ENCODE measurements at places on chromosomes 16 and 17.

DNA sequence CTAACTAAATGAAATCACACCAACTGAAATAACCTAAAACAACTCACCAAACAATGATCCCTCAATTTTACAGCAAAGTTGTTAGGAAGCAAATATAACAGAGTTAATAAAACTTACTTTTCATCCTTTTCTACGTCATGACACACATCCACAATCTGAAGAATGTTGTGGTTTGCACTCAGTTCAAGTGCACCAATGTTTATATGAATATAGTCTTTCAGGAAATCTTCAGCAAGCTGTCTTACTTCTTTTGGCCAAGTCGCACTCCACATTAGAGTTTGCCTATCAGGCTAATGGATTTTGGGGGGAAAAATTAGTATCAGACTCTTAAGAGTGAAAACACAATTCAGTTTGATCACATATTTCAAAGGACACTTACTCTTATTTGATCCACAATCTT lies 3.3 kb downstream of the DDX5 start:
- no peak for DNase-seq

DNA sequence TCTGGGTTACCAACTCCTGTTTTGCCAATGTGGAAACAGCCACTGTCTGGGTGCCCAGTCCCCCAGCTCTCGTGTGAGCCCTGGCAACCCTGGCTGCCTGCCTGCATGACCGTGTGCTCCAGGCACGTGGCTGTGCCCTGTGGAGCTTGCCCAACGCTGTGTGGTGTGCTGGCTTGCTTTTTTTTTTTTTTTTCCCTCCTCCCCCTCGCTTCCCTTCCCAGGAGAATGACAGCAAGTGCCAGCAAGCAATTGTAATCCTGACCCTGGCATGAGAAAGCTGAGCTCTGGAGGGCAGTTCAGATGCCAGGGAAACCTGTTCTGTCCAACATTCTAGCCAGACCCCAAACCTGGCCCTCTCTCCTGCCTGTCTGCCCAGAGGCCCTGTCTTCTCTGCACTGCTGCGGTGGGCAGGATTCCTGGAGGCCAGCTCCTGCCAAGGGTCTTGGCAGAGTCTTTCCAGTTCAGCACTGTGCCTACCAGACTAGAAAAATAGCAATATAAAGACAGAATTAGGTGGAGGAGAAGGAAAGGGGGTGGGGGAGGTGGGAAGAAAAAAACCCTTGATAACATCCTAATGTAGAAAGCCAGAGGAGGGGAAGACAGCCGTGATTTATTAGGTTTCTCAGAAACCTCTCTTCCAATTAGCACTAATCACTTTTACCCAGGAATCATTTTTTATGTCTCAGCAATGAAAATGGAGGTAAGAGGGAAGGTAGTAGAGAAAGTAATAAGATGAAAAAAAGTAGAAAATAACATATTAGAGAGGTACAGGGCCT lies 9.0 kb downstream of the HLF start:
- DNase-seq = peak; percentile 98

- no peak for DNase-seq
These were observed 50.0 kb downstream of the SOCS1 start for GRCh38 chr16:11205754-11206581.

DNA sequence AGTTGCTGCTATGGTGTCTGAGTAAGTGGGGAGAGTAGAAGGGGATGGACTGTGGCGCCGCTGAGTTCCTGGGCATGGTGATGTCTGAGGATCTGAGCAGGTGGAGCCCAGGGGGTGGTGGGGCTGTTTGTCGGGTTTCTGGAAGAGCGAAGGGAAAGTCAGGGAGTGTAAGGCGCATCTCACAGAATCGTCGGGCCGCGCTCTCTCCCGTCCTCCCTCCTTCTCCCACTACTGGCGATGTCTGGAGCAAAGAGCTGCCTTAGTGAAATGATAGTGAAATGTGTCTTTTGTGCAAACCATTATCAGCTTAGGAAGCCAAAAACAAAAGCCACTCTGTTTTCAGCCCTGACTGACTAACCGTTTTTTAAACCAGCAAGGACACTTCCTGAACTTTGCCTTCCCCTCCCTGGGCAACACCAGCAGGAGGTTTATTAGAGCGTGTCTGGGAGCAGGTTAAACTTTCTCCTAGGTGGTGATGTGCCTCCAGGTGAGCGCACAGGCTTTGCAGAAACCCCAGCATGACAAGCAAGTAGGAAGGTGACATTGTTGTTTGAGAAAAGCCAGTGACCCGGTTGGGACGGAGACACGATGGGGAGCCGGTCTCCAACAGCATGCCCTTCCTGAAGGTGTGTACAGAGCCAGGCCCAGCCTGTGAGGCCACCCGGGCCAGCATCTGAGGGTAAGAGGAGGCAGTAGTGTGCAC lies 49.1 kb downstream of the RAB11FIP3 start:
- no peak for DNase-seq

DNA sequence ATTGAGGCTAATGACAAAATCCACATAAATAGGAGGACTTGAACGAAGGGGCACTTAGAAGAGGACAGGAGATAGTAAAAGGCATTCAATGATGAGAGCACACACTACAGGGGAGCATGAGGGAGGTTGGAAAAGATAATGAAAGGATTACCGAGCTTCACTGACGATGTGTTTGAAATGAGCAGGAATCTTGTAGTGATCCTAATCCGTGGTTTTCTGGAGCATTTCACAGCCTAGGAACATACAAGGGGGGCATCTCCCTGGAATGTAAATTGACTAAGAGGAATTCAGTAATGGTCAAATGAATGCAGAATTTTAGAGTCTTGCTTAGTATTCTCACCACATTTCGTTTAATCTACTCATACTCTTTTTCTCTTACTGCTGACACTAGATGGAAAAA lies 5.2 kb downstream of the ATMIN start:
- DNase-seq = no peak

DNA sequence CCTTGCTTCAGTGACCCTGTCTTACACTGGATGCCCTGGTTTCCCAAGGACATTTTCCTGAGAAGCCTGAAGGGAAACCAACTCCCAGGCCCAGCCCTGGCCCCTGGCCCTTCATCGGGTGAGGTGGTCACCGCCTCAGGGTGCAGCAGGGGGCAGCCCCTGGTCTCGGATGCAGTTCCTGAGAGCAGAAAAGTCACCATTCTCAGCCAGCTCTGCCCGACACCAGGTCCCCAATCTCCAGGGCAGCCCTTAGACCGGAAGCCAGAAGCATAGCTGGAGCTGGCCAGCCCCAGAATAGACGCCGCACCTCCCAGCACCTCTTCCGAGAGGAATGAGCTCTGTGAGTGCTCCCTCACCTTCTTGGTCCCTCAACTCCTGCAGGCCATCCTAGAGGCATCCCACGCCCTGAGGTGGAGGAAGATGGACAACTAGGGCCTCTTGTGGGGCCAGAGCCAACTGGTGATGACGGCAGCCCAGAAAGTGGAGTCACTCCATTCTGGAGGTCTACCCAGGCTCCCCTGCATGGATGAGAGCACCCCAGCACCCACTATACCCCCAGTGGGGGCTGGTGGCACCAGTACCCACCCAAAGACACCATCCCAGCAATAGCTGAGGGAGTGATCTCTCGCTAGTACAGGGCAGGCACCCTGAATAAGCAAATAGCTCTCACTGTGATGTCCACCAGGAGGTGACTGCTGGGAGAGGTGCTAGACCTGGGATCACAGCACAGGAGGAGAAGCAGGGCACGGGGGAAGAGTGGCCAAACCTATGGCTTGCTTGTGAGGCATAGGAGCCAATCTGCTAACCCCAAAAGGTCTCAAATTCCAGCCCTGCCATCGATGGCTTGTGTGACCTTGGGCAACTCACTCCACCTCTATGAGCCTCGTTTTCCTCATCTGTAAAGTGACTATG lies 56.2 kb downstream of the TK2 start:
- DNase-seq = no peak

- no peak for DNase-seq
These were observed 2.2 kb upstream of the NF1 start for GRCh38 chr17:31092475-31093064.

DNA sequence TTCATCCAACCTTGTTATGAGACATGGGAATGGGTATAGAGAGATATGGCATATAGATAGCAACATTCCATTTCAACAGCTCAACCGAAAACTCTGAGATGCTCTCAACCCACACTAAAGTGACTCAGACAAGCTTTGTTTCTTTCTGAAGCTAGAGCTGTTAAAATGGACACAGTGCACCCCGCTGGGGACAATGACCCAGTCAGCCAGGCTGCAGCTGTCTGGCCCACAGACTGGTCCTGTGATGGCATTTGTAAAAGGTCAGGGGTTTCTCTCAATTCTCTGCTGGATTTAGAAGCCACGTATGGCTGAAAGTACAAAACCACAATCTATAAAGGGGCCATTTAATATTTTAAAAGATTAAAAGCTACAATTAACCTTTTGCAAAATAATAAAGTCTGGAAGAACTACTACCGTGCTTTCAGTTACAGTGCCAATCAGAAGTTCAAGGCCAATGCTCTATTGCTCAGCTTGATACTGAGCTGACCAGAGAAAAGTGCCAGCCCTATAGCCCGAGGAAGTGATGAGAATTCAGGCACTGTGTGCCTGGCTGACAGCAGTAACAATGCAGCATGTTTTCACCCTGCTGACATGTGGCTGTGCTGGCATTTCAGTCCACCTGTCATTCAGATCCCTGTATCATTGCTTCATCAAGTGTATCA lies 60.2 kb downstream of the TEX2 start:
- no peak for DNase-seq

DNA sequence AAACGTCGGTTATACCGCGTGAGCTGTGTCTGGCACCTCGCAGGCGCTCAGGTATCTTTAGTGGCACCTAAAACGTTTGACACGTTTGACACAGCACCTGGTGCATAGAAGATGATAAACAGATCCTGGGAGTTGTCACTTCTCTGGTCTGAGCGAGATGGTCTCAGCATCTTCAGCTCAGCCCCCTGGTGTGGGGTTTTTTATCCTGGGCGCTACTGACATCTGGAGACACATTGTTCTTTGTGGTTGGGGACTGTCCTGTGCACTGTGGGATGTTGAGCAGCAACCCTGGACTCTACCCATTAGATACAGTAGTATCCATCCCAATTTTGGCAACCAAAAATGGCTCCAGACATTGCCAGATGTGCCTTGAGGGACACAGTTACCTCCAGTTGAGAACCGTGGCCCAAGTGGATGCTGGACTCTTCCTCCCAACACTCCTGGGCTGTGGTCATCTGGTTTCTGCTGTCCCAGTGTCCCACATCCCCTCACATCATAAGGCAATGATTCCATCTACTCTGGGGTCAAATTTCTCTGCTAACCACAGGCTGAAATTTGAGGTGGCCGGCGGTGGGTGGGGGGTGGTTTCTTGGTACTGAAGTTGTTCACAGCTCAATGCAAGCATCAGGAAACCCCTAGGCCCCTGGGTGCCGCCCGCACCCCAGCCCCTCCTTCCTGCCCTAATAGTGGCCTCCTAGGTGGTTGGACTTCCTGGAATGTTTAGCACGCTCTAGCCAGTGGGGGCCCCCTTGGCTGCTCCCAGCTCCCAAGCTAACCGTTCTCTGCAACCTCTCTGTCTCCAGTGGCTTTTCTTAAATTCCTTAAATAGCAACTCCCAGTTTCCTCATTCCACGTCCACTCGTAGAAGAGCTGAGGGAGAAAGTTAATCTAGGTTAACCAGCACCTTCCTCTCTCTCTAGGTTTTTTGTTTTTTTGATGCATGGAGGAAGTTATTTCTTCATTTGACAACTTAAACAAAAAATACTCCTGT lies 124.8 kb downstream of the ABCC1 start:
- no peak for DNase-seq

DNA sequence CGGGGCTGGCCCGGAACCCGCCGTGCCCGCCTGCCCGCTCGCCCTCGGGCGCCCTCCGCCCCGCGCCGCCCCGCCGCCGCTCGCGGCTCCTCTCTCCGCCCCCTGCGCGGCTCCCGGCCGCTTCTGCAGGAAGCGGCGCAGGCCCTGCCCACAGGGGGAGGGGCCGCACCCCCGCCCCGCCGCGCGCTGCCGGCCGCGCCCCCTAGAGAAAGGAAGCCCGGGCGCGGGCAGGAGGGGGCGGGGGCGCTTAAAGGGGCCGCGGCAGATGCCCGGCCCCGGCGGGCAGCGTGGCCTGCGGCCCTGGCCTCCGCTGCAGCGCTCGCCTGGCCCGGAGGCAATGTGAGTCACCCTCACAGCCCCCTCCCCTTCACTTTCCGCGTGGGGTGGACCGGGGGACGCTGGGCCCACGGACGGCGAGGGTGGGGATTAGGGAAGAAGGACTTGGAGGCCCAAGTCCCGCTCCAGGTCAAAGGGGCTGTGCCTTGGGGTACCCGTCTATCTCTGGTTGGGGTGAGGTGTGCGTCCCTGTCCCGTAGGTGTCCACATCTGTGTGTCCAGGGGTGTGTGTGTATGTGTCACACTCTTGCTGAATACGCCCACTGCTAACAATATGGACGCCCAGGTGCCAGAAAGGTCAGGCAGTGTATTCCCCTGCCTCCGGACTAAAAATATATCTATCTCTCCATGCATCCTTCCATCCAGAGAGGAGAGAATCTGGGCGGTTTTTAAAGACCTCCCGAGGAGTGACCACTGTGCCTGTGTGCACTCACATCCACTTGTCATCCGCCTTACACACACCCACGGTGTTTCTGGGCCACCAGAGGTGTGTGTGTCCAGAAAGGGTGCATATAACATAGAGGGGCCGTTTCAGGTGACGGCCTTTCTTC lies at the start of gene GIT1:
Gene GIT1, minus strand, starts transcription at position 125 of the 887 bp plus-strand sequence. CDS start 270 bp downstream, outside the sequence.
- no peak for DNase-seq

- DNase-seq = no peak
These were observed 1494.7 kb downstream of the CDH8 start for GRCh38 chr16:60541535-60541934.

DNA sequence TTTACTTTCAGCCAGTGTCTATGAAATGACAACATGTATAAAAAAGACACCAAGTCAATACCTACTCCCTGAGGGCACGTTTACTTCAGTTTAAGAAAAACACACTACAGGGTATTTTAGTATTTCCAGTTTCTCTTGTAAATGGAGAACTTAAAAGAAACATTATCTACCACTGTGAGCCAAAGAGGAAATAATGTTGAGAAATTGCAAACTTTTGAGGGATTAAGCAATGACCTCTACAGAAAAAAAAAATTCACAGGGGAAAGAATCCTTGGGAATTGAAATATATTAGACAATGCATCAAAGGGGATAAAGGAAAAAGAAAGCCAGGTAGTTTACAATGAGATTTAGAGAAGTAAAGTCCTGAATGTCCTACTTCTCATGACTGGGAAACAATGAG lies 126.0 kb downstream of the KCNJ2 start:
- DNase-seq = no peak

DNA sequence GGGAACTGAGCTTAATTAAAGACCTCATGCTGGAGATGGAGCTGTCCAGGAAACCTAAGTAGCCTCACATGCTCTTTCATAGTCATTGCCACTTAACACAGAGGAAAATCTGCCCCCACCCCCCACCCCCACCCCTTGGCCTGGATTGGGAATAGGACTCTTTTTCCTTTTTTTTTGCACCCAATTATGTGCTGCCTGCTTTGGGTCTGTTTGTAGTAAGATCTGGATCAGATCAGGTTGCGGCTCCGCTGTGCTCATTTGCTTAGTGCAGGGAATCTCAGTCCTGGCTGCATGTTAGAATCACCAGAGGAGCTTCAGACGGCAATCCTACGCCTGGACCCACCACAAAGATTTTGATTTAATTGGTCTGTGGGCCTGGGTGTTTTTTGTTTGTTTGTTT lies 219.0 kb downstream of the UTP18 start:
- no peak for DNase-seq

- DNase-seq = no peak
These were observed 4.1 kb upstream of the MPO start for GRCh38 chr17:58284613-58285421.

- DNase-seq = no peak
These were observed at the start of gene CACNG5 for GRCh38 chr17:66834919-66835454. CACNG5 (plus strand) TSS chr17:66835117; CDS start chr17:66877333, 42,216 bp downstream.

Data from cerebellar nuclear complex (tissue), 1 donor.